CD4-positive, alpha-beta T cell treated with Interferon alpha-2 for 1 hour (primary cell): ENCODE measurements at places on chromosomes 7 and 10.

DNA sequence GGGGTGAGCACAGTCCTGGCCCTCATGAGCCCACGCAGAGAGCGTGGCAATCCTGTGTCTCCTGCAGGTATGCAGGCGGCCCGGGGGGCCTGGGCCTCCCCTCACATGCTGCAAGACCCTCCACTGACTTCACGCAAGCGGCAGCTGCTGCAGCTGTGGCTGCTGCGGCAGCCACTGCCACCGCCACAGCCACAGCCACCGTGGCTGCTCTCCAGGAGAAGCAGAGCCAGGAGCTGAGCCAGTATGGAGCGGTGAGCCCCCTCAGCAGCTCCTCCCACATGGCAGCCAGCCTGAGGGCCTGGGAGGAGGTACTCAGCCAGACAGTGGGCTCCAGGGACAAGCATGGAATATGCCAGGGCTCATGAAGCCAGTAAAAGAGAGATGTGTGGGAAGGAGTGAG, 8.7 kb downstream of the ZMIZ2 start:
- DNase-seq = no peak

GRCh38 chr7:148253629-148254028, 336.9 kb upstream of the C7orf33 start:
- DNase-seq = no peak

- DNase-seq = no peak
Measured at GRCh38 chr7:25578991-25579777, 350.9 kb upstream of the NPVF start.

DNA sequence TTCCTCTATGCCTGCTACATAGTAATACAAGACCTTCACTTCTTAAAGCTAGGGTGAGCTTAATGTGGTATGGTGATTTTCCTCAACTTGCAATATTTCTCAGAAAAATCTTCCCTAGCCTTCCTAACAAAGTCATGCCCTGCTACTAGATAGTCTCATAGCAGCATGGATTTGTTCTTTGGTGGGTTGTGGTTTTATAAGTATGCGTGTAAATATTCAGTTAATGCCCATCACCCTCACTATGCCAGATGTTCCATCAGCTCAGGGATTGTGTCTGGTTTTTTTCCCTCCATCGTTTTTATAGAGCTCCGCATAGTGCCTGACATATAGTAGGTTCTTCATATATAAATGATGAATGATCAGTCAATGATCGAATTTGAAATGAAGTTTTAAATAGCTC, 182.8 kb downstream of the CREB5 start:
- DNase-seq = no peak

GRCh38 chr7:78852951-78853350, 600.5 kb downstream of the MAGI2 start:
- DNase-seq = no peak

GRCh38 chr10:8616166-8616565, 561.7 kb downstream of the GATA3 start:
- no peak for DNase-seq

GRCh38 chr7:73560109-73560835, 2.8 kb upstream of the BCL7B start:
- no peak for DNase-seq

DNA sequence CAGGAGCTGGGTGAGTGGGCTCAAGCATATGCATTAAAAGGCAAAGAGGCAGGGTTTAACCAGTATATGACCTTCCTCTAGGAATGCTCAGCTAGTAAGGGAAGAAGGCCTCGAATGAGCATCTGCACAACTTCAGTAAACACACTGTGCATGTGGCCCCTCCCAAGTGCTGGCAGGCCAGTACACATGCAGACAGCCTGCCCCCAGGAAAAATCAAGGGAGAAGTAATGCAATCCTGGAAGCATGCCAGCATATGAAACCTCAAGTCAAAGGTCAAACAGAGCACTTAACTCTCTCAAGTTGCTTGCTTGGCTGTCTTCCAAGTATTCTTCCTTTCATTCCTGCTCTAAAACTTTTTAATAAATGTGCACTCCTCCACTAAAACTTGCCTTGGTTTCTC, 208.4 kb downstream of the ACTR3B start:
- DNase-seq = no peak

DNA sequence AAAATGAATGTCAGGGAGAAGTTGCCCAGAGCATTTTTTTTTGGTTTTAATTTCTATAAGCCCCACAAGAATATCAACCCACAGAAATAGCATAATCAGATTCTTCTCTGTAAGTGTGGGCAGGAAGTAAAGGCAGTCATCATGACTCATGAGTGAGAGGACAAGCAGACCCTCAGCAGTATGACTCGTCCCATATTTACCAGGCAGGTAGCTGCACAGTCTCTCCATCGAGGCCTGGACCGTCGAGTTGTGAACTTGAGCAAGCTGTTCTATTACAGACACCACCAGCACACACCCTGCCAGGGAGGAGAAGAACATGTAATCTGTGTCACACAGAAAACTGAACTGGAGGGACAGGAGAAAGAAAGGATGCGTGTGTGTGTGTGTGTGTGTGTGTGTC, 37.8 kb downstream of the AOAH start:
- DNase-seq = no peak

- DNase-seq = no peak
Measured at GRCh38 chr10:13671904-13672303, 85.1 kb downstream of the PRPF18 start.

DNA sequence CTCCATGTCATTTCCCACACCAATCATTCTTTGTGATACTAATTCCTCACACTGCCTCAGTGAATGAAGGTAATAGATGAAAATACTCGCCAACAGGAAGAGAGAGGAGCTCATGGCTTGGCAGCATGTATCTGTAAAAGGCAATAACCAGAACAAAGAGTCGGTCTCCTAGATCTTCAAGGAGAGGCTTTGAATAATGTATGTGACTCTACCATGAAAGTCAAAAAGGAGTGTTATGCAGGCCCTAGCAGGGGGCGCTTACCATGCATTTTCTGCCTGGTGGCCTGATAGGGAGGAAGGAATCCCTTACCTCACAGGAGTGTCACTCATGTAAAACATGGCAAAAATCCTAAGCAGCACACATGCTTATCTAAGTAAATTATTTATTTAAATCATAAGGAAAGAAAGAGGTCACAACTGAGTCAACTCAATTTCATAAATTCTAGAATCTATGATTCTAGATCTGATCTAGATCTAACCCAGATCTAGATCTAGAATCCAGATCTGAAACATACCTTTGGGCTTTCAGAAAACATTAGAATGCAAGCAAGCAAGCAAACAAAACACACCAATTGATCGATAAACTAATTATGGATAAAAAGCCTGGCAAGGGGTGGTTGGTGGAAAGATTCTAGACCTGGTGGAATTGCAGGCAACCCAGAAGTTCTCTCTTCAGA, 226.3 kb upstream of the KLF6 start:
- no peak for DNase-seq

DNA sequence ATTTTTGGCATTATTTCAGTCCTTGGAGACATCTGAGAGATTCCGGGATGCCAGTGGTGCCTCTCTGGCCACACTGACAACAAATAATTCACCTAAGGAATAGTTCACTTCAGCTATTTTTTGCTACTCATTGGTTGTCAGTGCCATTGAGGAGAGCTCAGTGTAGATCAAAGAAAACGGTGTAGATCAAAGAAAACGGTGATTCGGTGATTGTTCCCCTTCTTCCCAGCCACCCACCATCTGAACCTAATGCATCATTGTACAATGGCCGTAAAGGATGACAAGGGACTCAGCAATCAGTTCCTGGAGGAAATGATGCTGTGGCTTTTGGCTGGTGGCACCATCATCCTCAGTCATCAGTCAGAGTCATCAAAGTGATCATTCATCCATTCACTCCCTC, 80.6 kb downstream of the PTPRZ1 start:
- no peak for DNase-seq

- DNase-seq = no peak
Measured at GRCh38 chr7:110772615-110773014, 318.3 kb upstream of the LRRN3 start.

DNA sequence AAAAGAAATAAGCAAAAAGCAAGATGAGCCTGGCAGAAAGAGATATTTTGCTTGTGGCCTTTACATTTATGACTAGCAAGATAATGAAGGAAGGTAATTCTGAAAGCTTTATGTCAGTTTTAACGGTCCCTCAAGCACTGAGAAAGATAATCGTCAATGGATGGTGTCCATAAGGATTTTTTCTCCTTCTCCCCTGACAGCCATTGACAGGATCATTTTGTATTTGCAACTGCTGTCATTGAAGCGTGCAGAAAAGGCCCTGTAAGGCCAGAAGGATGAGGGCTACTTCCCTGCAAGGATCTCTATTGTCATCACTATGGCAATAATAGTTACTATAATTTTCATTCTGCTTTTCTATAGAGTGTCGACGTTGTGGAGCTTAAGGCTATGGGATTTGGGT, 994 bp upstream of the LRGUK start:
- no peak for DNase-seq

GRCh38 chr10:76723844-76724243, 913.8 kb downstream of the KCNMA1 start:
- DNase-seq = no peak

DNA sequence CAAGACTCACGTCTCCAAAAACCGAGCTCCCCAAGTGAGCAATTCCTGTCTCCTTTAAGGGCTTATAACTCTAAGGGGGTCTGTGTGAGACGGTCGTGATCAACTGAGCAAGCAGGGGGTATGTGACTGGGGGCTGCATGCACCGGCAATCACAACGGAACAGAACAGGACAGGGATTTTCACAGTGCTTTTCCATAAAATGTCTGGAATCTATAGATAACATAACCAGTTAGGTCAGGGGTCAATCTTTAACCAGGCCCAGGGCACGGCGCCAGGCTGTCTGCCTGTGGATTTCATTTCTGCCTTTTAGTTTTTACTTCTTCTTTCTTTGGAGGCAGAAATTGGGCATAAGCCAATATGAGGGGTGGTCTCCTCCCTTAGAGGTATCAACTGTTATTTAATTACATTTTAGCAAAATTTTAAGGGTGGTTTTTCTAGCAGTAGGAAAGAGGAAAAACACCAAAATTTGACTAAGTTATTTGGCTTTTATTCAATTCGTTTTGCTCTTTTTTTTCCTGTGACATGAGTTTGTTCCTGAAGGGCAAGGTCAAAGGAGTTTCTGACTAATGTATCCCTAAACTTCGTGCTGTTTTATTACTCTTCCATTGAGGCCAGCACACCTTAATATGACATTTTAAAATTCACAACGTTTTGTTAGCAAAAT, 121.4 kb upstream of the SEC61G start:
- no peak for DNase-seq

DNA sequence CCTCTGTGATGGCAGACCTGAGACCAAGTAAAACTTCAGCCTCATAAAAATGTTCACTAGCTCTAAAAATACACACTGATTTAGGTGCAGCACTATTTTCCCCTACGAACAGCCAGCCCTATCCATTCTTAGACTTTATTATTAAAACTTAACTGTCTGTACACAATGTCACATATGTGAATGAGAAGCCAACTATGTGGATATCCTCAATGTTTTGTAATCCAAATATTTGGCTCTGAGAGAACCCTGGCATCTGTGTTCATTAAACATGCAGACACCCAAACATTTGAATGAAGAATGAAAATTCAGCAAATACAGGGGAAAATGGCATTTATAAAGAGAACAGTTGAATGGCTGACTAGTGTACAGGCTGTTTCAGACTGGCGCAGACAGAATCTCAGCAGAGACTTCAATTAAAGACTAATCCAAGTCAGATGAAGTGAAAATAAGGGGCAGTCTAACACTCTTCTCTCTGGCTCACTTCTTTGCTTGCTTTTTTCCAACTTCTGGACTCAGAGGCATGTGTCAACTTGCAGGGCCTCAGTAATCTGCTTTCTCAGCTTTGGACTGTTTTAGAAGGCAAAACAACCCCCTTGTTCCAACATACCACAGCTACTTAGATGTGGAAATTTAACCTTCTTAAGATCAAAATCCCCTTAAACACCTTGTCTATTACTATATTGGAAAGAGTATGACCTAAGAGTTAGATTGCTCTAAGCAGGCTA, 47.4 kb upstream of the FAM180A start:
- DNase-seq = no peak

DNA sequence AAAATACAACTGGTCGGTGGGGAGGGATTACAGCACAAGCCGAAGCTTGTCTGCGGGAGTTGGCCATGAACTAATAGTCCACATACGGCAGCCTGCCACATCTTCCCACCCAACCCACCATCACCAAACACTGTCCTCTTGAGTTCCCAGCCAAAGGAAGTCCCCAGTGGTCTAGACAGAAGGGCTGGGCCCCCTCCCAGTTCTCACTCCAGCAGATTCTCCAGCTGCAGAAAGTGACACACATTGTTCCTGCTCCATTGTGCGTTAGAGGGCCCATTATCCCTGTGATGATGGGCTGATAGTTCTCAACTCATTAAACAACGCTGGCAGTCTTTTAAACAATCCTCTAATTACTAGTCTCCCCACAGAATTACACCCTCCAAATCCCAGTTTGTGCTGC, 148.0 kb downstream of the FGFR2 start:
- DNase-seq = no peak

GRCh38 chr10:15262036-15262713, 93.7 kb upstream of the NMT2 start:
- DNase-seq = no peak

DNA sequence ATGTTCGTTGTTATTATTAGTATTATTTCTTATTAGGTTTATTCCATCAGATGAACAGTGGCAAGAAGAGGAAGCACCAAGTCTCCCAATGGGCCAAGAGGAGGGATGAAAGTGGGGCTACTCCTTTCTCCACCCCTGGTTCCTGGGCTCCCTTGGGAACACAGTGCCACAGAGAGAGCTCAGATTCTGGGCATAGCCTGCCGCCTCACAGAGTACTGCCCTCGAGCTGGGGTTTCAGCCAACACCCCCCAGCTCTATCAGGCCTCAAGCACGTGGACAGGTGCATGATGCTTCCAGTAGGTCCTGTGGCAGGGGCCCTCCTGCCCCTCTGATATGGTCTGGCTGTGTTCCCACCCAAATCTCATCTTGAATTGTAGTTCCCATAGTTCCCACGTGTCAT, 103.6 kb upstream of the RNF32 start:
- no peak for DNase-seq

DNA sequence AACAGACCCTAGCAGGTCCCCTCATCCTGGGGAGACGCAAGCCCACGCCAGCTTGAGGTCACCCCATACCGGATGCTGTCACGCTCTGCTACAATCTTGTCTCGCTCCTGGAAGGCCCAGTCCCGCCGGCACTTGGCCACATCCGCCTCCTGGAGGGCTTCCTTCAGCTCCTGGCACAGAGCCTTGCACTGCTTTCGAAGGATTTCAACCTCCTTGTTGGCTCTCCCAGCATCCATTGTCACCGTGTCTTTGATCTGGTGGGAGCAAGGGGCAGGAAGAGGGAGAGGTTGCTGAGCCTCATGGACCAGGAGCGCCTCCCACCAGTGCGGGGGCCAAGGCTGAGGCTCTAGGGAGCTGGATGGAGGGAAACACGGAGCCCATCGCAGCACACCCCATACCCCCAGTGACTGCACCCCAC, 90.9 kb downstream of the DLG5 start:
- no peak for DNase-seq

- no peak for DNase-seq
Measured at GRCh38 chr10:108899670-108900069, 1023.6 kb downstream of the XPNPEP1 start.
